ENCODE measurements at places on chromosomes 5 and 9.

DNA sequence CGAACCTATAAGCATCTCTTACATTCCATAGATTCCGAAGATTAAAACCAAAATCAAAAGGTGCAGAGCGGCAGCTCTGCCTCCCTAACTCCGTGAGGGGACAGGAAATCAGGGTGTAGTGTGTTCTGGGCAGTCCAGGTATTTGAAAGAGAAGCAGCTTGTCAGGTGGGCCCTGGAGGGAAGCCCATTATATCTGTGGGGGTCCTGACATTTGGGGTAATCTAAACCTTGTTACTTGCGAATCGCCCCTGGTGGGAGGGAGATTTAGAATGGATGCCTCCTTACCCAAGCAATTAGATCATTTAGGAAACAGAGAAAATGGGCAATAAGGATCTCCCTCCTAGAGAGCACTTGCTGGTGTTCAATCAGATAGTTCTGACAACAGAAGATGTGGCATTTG is 126.9 kb downstream of the EFNA5 start:
- no peak for DNase-seq

GRCh38 chr5:16456103-16456832 is 9.3 kb downstream of the ZNF622 start:
- peak; percentile 51 for DNase-seq

DNA sequence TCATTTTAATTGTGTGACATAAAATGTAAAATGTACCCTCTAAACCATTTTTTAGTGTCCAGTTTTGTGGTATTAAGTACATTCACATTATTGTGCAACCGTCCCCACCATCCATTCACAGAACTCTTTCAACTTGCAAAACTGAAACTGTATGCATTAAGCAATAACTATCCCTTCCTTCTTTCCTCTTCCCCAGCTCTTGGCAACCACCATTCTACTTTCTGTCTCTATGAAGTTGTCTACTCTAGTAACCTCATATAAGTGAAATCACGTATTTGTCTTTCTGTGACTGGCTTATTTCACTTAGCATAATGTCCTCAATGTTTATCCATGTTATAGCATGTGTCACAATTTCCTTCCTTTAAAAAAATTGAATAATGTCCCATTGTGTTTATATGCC is 142.4 kb downstream of the C9orf152 start:
- DNase-seq: no peak

- DNase-seq: no peak
Observed at GRCh38 chr9:107488375-107489143, 1.0 kb downstream of the KLF4 start.

GRCh38 chr9:137316012-137316981 is 14.2 kb upstream of the NRARP start:
- DNase-seq: no peak

- no peak for DNase-seq
Observed at GRCh38 chr5:75450069-75450468, 61.4 kb downstream of the CERT1 start.

GRCh38 chr9:137679695-137680305 is 61.0 kb downstream of the EHMT1 start:
- DNase-seq: no peak

DNA sequence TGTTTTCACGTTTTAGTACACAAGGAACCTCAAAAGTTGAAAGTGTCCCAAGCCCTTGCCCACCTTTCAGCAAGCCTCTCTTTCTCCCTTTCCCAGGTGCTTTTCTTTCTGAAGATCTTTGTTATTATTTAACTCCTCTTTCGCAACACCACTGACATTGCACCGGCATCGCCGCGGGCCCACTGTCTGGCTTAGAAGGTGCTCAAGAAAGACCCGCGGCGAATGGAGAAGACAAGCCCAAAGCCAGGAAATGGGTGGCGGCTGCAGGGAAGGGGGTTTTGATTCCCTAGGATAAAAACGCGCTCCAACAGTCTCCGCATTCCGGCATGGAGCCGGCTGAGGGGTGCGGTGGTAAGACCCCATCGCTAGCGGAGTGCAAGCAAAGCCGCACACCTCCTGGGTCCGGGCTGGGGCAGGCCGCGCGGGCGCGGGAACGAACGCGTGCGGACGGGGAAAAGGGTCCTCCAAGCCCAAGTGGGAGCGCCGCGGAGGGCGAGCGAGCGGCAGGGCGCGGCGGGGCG is 404 bp upstream of the AFAP1L1 start:
- no peak for DNase-seq

GRCh38 chr5:92548346-92548745 is 1032.7 kb downstream of the NR2F1-AS1 start:
- peak; percentile 37 for DNase-seq

- no peak for DNase-seq
Observed at GRCh38 chr5:21665524-21665923, 1187.6 kb downstream of the CDH12 start.

DNA sequence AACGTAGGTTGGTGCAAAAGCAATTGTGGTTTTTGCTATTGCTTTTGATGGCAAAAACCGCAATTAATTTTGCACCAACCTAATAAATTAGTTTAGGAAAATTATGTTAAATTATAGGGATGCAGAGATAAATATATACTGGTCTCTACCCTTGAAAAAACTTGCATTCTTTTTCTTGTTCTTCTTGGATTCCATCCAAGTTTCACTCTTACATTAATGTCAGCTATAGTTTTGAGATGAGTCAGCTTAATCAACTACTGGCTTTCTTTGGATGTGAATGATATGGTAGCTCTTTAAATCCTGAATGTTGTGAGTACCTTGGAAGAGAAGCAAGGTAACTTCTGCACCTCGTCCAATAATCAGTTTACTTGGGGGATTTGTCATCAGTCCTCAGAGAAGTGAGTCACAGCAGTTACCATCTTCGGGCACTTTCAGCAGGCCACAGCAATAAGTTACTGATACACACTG is 549.0 kb upstream of the ZNF608 start:
- no peak for DNase-seq

- no peak for DNase-seq
Observed at GRCh38 chr5:111765613-111766571, 8.9 kb upstream of the NREP start.

DNA sequence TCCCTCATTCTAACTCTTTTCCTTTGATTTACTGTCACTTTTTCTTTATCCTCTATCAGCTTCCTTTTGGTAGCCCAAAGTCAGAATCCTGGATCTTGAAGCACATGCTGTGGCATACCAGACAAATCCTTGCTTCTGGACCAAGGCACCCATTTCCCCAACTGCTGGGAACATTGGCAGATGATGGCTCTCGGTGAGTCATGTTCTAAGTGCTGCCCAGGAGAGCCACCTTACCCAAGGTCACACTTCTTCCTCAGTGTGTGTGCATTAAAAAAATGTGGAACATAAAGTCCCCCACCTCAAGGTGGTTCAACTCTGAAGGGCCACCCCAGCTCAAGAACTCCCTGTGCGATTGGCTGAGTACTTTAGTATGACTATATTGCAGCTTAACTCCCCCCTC is 141.4 kb upstream of the PUM3 start:
- no peak for DNase-seq

- DNase-seq: no peak
Observed at GRCh38 chr5:42881416-42882117, 69.9 kb upstream of the SELENOP start.

DNA sequence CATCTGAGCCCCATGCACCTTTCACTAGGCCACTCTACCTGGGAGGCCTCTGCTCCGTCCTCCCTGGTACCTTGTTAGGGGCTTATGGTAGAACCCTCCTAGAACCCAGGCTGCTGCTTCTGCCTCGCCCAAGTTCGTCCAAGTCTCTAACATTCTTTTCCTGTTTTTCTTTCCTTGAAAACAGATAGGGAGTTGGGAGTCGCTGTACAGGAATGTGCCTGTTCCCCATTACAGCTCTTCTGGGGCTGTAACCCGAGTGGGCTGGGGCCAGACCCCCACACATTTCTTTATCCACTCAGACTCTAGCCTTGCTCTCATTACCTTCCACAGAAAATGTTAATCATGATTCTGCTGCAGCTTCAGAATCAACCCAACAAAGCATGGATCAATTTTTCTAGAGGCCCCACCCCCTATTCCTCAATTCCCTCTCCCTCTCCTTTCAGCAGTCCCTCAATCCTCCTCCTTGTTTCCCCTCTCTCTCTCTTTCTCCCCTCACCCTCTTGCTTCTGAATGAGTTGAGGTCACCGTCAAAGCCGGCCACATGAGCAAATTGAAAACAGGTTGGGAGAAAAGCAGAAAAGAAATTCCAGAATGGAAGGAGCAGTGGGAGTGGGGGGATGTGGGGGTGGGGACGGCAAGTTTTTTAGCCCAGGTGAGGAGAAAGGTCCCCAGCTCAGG is 193.8 kb upstream of the TRIM32 start:
- no peak for DNase-seq

DNA sequence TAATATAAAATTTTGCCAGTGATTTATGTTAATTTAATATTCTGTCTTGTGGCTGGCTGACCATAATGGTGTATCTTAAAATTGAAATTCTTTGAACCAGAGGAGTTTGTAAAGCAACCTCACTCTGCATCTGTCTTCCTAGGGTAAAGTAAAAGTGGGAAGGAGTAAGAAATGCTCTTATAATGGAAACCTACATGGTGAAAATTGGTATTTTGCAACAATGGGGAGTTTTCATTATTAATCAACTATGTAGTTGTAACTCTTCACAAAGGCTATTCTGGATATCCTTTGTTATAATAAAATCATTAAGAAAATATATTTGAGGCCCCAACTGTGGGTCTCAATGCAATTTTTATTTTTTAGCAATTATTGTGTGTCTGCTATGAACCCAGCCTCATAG is 44.2 kb downstream of the SNX30 start:
- DNase-seq: no peak

DNA sequence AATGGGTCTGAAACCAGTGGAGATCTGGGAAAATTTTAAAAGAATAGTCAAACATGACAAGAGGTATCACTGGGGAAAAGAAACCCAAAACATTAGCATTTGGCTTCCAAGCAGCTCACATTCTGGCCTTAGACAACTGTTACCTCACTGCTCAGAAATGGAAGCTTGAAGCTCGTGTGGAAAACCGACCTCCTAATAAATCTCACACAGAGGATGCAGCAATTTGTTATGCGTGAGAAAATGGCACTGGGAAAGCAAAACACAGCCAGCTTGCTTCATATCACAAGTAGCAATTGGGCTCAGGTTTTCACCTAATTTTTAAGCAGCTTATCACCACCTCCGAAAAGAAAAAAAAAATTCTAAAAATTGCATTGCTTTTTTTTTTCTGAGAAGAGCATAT is 103.3 kb upstream of the TAS2R1 start:
- no peak for DNase-seq

DNA sequence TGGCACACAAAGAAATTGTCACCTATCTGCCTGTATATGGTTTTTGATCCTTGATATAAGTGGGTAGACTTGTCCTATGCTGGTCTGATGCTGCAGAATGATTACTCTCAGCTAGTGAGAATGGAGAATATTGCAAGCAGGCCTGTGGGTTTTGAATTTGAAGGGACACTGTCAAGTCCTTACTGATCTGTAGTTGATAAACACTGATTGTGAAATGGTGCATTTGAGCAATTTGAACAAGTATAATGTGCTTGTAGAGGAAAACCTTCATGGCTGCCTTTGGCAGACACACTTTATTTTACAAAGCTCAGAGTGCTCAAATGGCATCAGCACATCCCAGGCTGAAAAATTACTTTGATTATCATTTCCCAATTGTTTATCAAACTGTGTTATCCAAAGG is 9.3 kb downstream of the ENTREP1 start:
- DNase-seq: no peak

GRCh38 chr5:179233909-179234562 is 111.2 kb downstream of the ADAMTS2 start:
- DNase-seq: no peak

- no peak for DNase-seq
Observed at GRCh38 chr9:22452415-22453010, 5.9 kb downstream of the DMRTA1 start.

DNA sequence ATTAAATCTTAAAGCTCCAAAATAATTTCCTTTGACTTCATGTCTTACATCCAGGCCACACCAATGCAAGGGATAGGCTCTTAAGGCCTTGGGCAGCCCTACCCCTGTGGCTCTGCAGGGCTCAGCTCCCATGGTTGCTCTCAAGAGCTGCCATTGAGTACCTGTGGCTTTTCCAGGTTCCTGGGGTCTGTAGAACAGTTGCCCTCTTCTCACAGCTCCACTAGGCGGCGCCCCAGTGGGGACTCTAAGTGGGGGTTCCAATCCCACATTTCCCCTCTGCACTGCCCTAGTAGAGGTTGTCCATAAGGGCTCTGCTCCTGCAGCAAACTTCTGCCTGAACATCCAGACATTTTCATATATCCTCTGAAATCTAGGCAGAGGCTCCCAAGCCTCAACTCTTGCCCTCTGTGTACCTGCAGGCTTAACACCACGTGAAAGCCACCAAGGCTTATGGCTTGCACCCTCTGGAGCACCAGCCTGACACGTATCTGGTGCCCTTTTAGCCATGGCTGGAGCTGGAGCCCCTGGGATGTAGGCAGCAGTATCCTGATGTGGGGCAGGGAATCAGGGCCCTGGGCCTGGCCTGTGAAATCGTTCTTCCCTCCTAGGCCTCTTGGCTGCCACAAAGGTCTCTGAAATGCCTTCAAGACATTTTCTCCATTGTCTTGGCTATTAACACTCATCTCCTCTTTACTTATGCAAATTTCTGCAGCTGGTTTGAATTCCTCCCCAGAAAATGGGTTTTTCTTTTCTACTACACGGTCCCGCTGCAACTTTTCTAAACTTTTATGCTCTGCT is 185.1 kb downstream of the SMARCA2 start:
- no peak for DNase-seq

DNA sequence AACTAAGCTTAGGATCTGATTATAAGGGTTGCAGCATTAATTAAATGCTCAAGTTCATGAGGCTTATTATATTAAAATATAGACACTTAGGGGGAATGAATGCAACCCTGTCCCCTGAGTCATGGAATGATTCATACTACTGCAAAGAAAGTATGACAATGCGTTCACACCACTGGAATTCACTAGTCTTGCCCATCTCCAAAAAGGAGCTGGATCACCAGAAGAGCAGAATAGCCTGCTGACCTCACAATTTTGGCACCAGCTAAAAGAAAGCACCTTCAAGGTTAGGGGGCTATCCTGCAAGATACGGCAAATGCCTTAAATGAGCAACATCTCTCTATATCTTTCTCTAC is 32.0 kb upstream of the TMED7 start:
- DNase-seq: no peak
